ENCODE measurements at places on chromosomes 5 and 9.

GRCh38 chr9:88831713-88832407 lies 159.4 kb upstream of the S1PR3 start:
- no peak for DNase-seq

DNA sequence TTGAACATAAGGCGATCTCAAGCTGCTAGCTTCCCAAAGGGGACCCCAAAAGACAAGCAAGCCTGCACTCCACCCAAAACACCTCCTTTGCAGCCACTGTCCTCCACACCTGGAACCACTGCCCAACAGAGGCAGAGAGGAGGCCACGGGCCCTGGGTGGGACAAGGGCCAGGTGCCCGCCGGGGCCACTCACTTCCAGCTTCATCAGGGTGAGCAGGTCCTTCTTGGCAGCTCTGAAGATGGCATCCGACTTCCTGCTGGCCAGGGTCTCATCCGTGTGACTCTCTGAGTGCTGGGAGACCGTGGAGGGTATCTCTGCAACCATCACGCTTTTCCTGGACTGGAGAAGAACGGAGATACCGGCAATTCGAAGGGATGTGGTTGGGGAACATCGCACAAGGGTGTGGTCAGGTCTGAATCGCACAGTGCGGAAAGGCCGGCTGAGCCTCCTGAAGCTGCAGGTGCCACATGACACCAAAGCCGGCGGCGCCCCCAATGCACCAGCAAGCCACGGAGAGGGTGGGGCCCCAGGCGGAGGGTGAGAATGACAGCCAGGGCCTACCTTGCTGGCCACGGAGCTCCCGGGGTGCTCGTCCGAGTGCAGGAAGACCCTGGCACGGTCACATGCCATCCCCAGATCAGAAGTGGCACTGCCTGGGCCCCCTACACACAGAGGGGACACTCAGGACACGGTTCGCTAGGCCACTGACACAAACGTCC lies 44.6 kb downstream of the PNPLA7 start:
- DNase-seq, result no peak

DNA sequence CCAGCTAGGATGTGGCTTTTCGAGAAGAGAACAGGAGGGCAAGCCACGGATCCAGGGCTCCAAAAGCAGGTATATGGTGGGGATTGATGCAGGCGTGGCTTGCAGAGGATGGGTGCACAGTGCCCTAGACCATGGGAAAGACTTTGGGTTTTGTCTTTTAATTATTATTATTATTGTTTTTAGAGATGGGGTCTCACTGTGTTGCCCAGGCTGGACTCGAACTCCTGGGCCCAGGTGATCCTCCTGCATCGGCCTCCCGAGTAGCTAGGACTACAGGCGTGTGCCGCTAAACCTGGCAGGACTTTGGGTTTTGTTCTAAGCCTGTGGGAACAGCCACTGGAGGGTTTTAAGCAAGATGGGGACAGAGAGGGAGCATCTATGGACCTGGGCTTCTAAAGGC lies 152.0 kb downstream of the GAPVD1 start:
- no peak for DNase-seq

- no peak for DNase-seq
Observed at GRCh38 chr5:143205386-143205785, 198.1 kb downstream of the NR3C1 start.

DNA sequence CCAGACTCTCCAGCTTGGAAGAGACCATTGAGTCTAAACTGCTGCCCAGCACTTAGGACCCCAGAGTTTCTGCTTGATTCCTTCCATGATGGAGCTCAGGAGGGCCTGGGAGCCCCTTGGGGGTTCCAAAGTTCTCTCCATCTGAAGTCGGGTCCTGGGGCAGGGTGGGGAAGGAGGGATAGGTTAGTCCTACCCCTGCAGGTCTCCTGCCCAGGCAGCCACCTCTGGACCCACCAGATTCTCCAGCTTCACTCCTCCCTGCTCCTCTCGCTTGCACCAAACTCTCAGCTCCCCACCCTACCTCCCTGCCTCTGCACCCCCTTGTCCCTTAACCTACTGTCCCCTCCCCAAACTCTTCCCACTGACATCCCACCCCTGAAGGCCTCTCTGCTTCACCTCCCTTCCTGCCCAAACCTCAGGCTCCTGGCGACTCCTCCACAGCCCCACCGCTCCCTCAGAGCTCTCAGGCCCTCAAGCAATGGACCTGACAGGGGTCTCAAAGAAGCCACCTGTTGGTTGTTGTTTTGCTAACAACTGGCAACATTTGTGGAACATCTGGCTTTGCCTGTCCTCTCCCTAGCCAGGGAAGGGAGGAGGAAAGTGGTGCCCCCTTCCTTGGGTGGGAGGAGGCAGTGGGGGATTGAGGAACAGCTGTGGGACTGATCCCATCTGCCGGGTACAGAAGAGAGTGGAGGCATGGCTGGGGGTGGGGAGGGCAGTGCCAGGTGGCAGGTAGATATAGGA lies 137.5 kb downstream of the RGS3 start:
- no peak for DNase-seq

- no peak for DNase-seq
Observed at GRCh38 chr5:170818232-170818631, 34.7 kb downstream of the GABRP start.

GRCh38 chr5:773517-774264 lies 10.8 kb downstream of the ZDHHC11B start:
- DNase-seq, result no peak

GRCh38 chr5:132396589-132397031 lies 27.1 kb downstream of the SLC22A5 start:
- no peak for DNase-seq

- DNase-seq, result no peak
Observed at GRCh38 chr5:128870923-128871322, 94.4 kb upstream of the SLC27A6 start.

DNA sequence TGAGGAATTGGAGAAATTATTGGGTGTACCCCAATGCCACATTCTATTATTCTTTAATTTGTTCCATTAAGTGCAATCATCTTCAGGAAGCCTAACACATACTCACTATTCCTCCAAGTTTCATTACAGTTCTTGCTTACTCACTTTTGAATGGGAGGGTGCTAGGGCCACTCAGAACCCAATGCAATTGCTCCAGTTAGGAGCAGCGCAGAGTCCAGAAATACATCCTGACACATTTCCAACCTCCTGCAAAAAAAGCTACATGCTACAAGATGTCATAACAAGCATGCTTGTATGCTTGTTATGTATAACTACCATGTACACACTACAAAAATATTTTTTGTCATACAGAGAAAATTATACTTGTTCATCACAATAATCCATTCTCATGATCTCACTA lies 27.8 kb downstream of the NFIB start:
- no peak for DNase-seq

- no peak for DNase-seq
Observed at GRCh38 chr5:91030521-91031401, 352.4 kb downstream of the ARRDC3 start.

GRCh38 chr9:108087781-108088180 lies 598.2 kb upstream of the KLF4 start:
- no peak for DNase-seq

DNA sequence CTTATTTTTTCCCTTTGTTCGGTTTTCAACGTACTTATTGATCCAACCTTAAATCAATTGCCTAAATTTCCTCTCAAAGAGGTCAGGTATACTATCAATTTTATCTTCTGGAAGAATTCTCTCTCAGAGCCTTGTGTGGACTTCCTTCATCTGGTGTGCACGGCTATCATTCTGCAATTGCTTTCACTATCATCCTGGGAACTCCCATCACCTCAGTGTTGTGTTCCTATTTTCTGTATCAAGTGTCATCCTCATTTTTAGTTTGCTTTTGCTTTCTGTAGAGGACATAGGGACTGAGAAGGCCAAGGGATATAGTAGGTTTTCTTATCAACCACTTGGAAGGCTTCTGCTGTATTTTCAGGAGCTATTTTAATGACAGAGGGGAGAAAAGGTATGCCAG lies 11.3 kb downstream of the STOM start:
- DNase-seq, result no peak

- no peak for DNase-seq
Observed at GRCh38 chr9:126436545-126437267, 110.1 kb downstream of the MVB12B start.

DNA sequence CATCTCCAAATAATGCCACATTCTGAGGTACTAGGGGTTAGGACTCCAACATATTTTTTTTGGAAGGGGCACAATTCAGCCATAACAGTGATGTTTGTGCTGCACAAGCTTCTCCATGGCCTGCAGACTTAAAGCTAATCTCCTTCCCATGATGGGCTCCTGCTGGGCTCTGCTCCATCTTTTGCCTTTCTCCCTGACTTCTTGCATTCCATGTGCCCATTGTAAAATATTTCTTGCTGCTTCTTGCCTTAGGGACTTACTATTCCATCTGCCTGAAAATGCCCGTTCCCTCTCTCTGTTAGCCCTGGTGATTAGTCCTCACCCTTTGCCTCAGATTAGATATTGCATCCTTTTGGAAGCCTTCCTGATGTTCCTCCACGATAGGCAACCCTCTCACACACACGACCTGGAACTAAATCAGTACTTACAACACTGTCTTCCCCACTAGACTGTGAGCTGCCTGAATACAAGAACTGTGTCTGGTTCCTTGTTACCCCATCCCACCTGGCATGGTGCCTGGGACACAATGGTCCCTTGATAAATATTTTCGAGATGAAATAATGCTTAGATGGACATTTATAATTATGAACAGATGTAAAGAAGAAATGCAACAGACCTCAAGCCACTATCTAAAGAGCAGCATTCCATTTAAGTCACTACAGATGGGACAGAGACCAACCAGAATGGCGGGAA lies 33.5 kb downstream of the OR1J1 start:
- no peak for DNase-seq

DNA sequence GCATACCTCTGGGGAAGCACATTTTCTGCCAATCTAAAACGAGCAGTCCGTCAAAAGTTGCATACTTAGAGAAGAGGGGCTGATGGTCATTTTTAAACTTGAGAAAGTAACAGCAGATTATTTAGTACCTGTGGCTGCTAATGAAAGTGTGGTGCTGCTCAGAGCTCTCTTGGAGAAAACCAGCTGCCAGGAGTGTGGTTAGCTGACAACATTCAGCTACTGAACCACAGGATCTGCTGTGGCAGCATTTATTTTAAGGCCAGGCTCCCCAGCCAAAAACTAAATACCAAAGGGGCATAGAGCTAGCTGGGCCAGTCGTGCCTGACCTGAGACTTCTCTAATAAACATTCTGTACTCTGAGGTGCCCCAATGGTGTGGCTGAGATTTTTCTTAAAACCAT lies 203.6 kb downstream of the EDIL3 start:
- DNase-seq, result no peak

DNA sequence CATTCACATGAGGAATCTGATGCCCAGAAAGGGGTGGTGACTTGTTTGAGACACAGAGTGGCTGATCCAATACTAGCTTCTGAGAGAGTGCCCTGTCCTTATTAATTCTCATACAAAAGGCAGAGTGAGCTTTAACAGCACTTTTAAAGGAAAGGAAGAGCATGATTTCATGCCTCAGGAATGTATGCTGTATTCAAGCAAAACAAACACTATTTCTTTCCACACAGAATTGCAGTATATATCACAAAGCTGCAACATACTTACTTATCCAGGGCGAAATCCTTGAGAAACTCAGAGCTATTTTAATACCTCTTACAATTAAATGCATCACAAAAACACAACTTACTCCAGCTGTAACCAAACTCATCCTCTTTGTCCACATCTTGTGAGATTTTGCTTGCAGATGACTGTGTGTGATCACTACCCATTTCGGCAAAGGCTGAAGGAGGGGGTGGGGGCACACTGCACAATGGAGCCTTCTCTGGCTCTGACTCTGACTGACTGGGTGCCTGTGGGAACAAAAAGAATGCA lies 139.8 kb downstream of the MPDZ start:
- no peak for DNase-seq

- DNase-seq, result no peak
Observed at GRCh38 chr5:157269165-157269671, 3.3 kb downstream of the CYFIP2 start.

DNA sequence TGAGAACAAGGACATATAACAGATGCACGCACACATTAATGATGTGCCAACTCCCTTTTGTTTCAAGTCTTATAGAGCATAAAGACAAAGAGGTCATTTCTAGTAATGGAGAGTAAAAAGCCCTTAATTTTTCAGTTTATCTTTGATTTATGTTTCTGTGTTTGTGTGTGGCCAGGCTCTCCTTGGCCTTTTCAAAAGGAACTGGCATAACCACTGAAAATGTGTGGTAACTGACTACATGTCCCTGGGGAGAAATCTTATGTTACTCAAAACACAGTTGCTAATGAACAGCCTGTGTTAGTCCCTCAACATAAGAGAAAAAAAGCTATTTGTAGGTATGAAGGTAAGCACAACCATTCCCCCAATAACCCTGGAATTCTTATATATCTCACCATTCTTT lies 47.6 kb upstream of the SHOC1 start:
- DNase-seq, result no peak
